ENCODE measurements at places on chromosomes 4 and X.

DNA sequence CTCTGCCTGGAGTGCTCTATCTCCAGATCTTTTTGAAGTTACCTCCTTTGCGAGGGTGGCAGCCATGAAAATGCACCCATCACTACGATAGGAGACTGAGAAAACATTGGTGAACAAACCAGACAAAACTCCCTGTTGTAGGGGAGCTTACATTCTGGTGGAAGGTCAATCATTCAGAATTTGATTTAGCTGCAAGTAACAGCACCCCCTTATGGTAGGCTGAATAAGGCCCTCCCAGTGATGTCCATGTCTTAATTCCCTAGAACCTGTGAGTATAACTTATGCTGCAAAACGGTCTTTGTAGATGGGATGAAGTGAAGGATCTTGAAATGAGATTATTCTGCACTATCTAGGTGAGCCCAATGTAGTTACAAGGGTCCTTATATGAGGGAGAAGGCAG is 5.6 kb upstream of the TEC start:
- DNase-seq: no peak

DNA sequence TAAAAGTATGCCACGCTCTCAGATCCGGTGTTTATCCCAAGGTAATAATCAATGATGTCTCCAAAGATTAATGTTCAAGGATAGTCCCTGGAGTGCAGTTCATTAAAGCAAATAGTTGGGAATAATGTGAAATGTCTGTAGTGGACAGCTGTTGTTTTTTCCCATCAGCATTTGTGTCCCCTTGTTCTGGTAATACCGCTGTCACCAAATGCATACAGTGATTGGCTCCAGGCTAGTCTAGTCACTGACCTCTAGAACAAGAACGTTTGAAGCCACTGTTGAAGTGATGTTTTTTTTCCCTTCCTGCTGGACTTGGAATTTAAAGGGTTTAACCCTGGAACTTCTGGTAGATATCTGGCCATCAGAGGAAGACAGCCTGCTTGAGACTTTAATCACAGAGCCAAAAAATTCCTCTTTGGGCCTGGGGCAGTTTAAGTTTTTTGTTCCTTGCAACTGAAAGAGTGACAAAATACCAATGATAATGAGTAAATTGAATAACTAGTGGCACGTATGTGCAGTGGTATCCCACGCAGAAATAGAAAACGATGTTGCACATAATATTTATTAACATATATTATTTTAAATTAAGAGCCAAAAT is 30.6 kb downstream of the HSD17B11 start:
- no peak for DNase-seq

GRCh38 chr4:71860643-71861042 is 76.8 kb upstream of the GC start:
- no peak for DNase-seq

GRCh38 chr4:78092850-78093249 is 35.7 kb downstream of the FRAS1 start:
- no peak for DNase-seq

- DNase-seq: no peak
Measured at GRCh38 chr4:20754036-20754435, 53.8 kb downstream of the PACRGL start.

DNA sequence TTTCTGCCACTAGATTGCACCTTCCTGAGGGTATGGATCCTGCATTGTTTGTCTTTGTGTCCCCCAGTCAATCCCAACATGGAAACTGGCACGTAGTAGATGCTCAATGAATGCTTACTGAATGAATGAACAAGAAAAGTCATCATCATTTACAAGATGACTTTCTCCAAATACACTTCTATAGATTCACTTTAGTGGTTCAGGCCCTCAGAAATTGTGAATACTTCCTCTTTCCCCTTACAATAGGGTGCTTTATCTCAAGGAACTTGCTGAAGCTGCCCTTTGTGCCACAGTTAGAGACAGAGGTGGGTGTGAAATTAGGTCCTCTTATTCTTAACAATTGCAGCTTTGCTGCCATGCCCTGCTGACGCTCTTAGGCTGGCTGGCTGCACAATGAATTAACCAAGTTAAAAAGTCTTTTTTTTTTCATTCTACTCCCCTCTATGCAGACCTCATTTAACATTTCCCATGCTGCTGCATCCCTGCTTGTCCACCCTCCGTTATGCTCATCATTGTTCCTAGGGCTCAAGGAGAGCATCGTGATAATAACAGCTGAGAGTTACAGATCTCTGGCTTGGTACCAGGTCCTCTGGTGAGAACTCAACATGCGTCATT is 108.0 kb upstream of the ZNF518B start:
- no peak for DNase-seq

- peak; percentile 85 for DNase-seq
Measured at GRCh38 chr4:78058591-78059523, 1.7 kb downstream of the FRAS1 start.

DNA sequence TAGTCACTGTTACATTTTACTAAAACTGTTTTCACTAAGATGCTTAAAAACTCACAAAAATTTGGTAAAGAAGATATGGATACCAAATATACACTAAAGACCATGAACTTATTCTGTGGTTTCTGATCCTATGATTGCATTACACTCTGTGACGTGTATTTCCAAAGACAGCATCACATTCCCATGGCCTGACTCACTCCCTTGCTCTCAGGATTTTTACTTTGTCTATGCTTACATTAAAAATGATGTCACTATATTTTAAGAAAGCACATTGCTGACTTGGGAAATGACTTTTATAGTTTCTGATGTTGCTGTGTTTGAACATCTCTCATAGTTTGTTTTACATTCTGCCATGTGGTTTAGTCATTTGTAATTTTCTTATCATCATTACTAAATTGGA is 327.9 kb upstream of the MAGEB18 start:
- no peak for DNase-seq

- DNase-seq: no peak
Measured at GRCh38 chr4:88291003-88291402, 6.6 kb upstream of the PPM1K start.

DNA sequence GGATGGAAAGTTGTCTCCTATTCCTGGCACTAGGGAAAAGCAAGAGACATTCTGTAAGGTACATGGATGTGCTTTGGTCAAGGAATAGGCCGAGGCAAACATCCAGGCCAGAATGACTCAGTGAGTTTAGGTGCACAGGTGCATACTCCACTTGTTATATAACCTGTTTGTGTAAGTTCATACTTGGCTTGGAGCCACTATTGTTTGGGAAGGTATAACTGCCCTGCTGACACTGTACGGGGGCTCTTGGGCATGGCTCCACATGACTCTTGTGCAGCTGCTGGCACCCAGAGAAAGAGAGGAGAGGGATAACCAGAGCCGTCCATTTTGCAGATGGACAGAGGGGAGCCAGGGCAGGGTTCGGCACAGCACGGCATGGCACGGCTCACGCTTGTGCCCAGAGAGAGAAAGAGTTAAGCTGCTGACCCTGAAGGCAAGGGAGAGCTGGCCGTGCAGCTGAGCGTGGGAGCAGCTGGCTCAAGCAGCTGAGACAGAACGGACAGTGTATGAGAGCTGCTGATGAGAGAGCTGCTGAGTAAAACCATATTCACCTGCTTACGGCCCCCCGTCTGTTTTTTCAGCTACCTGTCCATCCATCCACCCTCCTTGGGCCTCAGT is 98.0 kb downstream of the SLC2A9 start:
- DNase-seq: no peak

DNA sequence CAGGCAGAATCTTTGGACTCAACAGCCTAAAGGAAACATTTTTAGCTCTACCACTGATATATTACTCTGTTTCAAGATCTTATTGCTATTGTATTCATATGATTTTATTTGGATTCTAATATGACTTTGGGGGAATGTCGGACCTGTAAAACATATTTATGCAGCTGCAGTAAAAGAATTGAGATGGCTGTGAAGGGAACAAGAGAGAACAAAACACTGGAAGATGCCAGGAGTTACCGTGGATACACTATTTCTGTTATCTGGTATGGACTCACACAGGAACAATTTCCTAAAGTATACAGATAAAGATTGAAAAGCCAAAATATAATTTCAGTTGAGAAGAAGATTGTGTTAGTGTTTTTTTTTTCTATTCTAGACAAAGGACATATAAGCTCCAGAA is 113.0 kb upstream of the DCLK2 start:
- DNase-seq: no peak

DNA sequence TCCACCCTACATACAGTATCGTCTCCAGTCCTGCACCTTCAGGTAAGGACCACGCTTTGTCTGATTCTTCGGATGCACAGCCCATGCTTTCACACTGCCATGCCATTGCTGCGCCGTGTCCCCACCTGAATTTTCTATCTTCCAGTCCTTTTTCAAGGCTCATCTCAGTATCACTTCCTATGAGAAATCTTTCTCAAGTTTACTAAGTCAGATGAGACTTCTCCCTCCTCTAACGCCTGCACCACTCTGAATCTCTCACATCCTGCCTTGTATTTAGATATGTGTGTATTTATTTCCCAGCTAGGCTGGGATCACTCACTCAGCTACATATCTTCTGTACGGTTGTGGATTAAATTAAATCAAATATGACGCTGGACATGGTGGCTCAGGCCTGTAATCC is 116.8 kb downstream of the SMIM20 start:
- no peak for DNase-seq

- DNase-seq: no peak
Measured at GRCh38 chr4:182188622-182189021, 54.6 kb upstream of the TENM3 start.

DNA sequence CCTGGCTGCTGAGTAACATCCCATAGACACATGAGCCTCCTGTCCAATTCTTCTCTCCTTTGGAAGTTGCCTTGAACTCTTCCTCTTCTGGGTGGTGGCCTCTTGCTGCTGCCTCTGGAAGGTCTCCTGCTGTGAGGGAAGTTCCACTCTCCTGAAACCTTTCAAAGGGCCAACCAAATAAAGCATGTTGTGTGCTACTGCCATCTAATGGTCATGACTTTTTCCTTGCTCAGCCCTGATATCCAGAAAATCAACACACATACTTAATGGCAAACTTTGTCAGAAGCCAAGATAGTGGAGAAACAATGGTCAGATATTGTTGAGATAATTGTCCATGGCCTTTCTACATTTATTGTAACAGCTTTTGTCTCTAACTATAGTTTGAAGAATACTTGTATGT is 19.1 kb upstream of the ZXDA start:
- DNase-seq: no peak

DNA sequence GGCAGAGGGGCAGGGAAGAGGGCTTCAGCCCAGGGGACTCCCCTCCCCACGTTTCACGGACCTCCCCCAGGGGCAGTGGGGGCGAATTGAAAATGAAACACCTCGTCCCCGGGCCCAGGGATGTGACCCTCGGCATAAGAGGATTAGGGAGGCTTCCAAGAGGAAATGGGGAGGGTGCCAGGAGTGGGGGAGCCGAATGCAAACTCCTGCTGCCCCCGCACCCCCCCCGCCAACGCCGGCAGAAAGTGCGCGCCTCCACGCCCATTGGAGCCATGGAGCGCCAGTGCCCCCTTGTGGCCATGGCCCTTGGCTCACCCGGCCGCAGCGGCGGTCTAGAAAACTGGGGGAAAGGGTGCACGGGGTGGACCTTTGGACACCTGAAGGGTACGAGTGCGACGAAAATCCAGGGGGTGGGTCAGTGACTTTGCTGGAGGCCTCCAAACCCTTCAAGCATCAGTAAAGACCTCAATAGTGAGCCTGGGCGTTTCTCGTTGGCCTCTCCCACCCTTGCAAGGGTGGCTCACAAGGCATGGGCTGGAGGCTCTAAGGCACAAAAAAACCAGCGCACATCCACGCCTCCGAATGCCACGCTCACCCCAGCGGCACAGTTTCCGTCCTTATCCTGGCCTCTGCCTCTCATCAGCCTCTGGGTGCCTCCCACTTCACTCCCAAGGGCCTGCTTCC is 120.8 kb upstream of the PJA1 start:
- peak; percentile 85 for DNase-seq

DNA sequence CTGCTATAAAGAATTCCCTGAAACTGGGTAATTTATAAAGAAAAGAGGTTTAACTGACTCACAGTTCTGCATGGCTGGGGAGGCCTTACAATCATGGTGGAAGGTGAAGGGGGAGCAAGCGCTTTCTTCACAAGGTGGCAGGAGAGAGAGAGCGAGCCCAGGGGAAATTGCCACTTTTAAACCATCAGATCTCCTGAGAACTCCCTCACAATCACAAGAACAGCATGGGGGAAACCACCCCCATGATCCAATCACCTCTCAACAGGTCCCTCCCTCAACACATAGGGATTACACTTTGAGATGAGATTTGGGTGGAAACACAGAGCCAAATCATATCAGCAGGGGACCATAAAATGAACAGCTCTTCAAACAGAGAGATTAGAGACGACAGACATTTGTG is 198.6 kb downstream of the MAGEB5 start:
- DNase-seq: no peak

DNA sequence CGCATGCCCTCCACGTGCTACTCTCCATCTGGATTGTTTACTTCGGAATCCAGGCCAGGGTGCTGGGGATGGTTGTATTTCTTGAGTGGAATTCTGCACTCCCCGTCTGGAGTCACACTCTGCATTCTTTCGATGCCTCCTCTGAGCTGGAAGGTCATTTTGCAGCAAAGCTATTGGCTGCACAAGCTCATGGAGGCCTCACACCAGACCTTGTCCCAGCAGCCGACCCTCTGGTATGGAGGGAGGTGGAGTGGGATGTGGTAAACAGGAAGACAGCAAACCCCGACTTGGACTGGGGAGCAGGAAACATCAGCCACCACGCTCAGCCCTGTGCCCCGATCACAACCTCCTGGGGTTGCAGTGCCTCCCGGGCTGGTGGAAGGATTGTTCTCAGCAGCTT is 225.3 kb upstream of the LNX1 start:
- no peak for DNase-seq

- no peak for DNase-seq
Measured at GRCh38 chrX:443536-444210, 57.0 kb upstream of the PPP2R3B start.

DNA sequence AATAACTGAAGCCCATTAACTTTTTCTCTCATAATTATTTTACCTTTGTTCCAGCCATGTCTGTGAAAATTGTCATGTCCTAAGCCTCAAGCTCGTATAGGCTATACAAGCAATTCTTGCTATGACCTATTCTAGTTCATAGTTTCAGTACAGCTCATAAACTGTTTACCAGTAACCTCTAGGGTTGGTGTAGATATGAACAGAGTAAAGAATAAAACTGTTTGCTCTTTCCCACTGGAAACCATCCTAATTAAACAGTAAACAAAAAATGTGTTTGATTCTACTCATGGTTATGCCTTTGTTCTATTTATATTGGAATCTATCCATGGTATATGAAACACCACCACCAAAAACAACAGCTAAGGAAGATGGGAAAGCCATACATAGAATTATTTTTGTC is 1444.0 kb upstream of the PCDH7 start:
- no peak for DNase-seq
